ENCODE measurements at places on chromosomes 3 and 15.

- DNase-seq: no peak
These were observed 71.5 kb upstream of the TNIK start for GRCh38 chr3:171531716-171532115.

- DNase-seq: no peak
These were observed 549 bp upstream of the SOX14 start for GRCh38 chr3:137763594-137763938.

- no peak for DNase-seq
These were observed 37.8 kb downstream of the SMARCC1 start for GRCh38 chr3:47743855-47744254.

DNA sequence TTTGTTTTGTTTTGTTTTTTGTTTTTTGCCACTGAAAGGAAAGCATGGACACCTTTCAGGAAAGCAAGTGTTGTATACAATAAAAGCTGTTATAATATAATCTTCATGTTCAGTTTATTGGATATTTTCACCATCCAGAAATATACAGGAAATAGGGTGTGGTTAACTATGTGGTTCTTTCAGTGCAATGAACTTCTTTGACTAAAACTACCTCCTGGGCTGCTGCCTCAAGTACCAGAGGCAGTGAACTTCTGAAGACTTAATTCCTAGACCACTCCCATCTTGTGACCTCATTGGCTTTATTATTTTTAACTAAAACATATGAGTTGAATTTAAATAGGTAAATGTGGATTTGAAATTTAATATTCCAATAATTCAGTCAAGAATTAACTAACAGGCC lies 27.1 kb upstream of the TBL1XR1 start:
- DNase-seq: no peak

DNA sequence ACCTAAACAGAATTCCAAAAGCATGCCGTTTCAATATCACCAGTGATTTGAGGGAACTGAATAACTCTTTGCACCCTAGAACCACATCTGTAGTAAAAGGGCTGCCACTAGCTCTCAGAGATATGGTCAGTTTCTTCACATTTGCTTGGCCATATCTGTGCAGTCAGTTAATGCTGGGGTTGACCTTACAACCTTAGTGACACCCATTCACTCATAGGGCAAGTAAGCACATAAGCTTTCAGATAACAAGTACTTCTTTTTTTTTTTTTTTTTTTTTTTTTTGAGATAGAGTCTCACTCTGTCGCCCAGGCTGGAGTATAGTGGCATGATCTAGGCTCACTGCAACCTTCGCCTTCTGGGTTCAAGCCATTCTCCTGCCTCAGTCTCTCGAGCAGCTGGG lies 20.4 kb upstream of the FSIP1 start:
- DNase-seq: no peak

DNA sequence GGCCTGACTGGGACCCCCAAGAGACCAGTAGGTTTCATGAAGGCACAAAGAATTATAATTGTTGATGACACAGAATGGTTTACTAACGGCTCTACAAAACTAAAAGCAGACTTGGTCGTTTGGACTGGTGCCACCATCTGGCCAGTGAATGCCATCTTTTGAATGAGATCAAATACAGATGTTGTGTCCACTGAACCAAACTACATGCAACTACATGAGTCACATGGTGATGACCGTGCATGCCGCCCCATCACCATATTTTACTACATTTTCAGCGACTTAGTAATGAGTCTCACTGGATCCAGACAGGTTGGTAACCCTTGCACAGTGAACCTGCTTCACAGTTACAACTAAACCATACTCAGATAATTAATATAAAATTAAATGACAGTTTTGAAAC lies 803.3 kb downstream of the DIPK2A start:
- no peak for DNase-seq

DNA sequence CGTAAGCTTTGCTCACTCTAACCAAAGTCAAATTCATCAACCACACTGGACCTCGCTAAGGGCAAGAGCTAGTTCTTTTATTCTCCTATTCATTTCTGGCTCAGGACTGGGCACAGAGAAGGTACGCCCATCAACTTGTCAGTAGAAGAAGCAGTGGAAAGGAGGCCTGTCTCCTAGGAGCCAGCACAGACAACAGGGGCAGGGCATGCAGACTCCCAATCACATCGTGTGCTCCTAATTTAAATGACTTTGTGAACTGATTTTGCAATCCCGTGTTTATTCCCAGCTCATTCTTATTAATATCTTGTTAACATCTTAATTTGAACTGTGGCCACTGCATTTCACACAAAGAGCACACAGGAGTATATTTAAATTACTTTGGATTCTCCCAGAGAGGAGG lies 161.1 kb upstream of the BCL6 start:
- no peak for DNase-seq

DNA sequence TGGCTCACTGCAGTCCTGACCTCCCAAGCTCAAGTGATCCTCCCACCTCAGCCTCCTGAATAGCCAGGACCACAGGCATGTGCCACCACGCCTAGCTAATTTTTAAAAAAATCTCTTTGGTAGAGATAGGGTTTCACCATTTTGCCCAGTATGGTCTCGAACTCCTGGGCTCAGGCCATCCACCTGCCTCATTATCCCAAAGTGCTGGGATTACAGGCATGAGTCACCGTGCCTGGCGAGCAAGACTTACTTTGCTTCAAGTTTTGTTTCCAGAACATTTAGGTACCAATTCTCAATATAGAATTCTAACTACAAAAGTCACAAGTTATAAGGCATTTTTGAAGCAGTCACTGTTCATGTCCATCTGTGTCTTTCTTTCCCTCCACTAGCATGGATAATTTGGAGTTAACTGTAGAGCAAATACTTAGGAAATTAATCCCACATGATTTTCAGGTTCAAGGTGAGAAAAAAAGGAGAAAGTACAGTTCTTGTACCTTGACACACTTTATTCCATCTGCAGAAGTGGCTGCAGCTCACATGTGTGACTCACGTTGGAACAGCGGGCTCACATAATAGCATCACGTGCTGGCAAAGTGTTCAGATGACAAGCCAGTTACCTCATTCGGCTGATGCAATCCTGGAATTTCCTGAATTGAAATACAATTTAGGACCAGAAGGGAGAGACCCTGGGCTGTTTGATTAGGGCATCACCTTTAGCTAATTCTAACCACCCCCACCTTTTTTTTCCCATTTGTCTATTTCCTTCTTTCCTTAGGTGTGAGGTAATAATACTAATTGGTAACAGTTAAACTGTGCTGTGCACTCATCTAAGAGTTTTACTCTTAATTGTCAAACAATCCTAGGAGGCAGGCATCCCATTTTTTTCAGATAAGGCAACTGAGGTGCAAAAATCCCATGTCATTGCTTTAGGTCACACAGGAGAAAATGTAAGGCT lies 46.9 kb upstream of the NEDD4 start:
- no peak for DNase-seq

DNA sequence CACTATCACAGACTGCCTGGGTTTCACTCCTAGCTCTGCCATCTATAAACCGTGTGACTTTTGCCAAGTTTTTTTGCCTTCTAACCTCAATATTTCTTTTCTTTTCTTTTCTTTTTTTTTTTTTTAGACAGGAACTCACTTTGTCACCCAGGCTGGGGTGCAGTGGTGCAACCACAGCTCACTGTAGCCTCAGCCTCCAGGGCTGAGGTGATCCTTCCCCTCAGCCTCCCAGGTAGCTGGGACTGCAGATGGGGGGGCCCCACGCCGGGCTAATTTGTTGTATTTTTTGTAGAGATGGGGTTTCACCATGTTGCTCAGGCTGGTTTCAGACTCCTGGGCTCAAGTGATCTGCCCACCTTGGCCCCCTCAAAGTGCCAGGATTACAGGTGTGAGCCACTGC lies 3.2 kb upstream of the ADAM10 start:
- DNase-seq: no peak

DNA sequence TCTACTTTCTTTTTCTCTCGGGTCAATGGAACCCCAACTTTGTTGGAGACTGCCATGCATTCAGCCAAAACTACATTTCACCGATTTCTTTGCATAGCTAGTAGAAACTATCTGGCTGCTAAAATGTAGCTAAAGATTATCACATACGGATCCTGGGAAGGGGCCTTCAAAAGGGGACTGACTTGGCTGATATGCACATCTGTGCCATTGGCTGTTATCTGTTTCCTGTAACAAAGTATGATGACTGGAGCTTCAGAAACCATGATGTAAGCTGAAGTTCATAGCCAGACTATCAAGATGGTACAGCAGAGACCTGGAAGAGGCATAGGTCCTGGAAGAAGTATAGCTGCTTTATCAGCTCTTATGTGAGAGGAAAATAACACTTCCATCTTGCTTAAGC lies 179.1 kb downstream of the NSUN3 start:
- no peak for DNase-seq

DNA sequence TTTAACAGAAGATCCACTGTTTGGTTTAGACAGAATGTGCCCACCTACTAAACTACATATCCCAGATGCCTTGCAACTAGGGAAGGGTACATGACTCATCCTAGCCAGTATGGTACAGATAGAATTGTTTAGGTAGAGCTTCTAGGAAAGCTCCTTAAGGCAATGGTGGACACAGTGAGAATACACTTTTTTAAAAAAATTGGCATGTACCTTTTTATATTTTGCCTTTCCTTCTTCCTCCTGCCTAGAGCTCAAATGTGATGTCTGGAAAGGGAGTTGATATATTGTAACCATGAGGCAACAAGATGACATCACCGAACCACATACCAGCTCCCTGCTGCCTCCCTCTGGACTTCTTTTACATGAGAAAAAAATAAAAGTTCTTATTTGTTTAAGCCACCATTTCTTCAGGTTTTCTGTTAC lies 14.4 kb upstream of the C3orf80 start:
- DNase-seq: no peak

- DNase-seq: no peak
These were observed 117.0 kb downstream of the FOXP1 start for GRCh38 chr3:71466483-71466882.

- DNase-seq: no peak
These were observed 126.5 kb upstream of the DLG1 start for GRCh38 chr3:197424674-197425484.

- no peak for DNase-seq
These were observed 522 bp downstream of the MED12L start for GRCh38 chr3:151085889-151086483.

GRCh38 chr3:35894735-35895134 lies 255.4 kb downstream of the ARPP21 start:
- no peak for DNase-seq

DNA sequence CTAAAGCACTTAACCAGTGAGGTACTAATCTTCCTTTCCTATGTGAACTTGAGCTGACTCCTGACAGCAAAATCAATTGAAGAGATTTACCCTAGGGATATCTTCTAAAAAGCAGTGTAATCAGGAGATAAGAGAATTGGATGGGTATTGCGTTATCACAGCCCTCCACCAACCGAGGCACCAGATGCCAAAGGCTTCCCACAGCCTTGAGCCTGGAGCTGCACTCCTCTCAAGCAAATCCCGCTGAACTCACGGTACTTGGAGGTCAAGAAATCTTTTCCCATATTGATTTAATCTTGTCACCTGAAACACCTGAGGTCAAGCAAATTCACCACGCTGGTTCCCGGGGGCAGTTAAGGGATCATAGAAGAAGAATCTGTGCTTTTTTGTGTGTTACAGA lies 346.8 kb downstream of the TBL1XR1 start:
- DNase-seq: no peak

GRCh38 chr3:41653571-41654239 lies 308.2 kb downstream of the ULK4 start:
- no peak for DNase-seq

DNA sequence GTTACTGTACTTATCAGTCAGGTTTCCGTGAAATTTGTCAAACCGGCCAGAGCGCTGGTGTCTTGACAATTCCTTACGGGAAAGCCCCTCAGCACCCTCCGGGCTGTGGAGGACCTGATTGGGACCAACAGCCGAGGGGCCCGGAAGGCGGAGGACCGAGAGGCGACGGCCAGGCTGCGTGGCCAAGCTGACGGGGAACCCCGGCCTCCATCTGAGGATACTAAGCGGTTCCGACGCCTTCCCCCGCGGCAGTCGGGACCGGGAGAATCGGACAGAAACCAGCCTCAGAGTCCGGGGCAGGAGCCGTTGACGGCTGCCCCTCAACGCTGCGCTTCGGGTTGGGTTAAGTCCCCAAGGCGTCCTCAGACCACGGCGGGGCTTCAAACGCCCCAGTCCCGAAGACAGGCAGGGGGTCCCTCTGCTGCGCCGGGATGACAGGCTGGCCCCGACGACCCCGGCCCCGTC lies 499 bp downstream of the ALDH1A2 start:
- no peak for DNase-seq

GRCh38 chr15:44160796-44161195 lies 34.3 kb downstream of the FRMD5 start:
- DNase-seq: no peak

GRCh38 chr3:157428853-157429252 lies 7.8 kb upstream of the PTX3 start:
- no peak for DNase-seq

DNA sequence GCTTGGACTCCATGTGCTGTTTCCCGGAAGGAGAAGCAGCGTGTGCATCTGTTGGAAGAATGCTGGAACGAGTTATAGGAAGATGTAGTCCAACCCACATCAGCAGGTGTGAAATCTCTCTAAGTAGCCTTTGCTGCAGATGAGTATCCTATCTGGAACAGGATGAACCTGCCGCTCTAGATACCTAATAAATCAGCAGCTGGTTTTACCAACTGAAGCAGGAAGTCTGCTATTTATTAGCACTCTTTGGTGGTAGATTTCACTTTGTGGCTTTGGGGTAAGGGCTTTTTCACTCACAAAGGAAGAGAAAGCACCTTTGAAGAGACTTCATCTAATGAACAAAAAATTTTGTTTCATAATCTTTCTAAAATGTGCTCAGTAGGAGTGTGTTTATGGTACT lies 66.4 kb downstream of the DCUN1D1 start:
- DNase-seq: no peak

- DNase-seq: no peak
These were observed 19.9 kb upstream of the C3orf62 start for GRCh38 chr3:49296781-49297411.

DNA sequence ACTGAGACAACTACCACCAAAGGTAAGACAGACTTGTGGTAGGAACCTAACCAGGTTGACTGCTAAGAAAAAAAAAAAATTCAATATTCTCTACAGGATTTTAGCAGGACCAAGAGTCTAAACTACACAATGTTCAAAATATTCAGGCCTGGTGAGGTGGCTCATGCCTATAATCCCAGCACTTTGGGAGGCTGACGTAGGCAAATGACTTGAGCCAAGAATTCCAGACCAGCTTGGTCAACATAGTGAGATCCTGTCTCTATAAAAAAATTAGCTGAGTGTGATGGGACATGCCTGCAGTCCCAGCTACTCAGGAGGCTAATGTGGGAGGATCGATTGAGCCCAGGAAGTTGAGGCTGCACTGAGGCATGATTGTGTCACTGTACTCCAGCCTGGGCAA lies 341.6 kb upstream of the WNT5A start:
- DNase-seq: no peak

GRCh38 chr3:14485981-14486380 lies 54.2 kb downstream of the GRIP2 start:
- no peak for DNase-seq

DNA sequence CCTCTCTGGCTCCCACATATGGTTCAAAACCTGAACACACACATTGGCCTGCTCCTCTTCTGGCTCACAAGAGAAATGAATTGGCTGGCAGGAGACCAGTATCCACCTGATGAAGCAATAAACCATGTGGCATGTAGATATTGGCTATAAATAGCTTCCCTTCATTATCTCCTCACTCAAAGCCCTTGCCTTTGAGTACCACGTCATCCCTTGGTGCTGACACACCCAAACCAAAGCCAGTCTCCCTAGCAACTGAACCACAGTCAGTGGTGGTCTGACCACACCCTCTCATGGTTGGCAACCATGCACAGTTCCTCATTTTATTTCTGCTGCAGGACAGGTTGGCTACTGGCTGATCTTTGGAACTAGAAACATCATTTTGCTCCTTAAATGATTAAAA lies 98.8 kb downstream of the ZNF621 start:
- DNase-seq: peak; percentile 13

- DNase-seq: no peak
These were observed 393.3 kb downstream of the GRM7 start for GRCh38 chr3:7254251-7254650.

All from effector memory CD8-positive, alpha-beta T cell (primary cell).